Naive B cell (primary cell): ENCODE measurements at places on chromosomes 4 and X. TPM values are rescaled to one million over a fixed set of nuclear protein-coding genes. Genes with fewer than 3 reads are reported as not detected.

The RRH gene
- not detected for polyA plus RNA-seq

The FAAH2 gene
- polyA plus RNA-seq = not detected

The SRPX gene
- not detected for polyA plus RNA-seq

The ZNF518B gene
- 13.0 TPM for polyA plus RNA-seq

The TRIM2 gene
- 2.3 TPM for polyA plus RNA-seq

The TCEAL2 gene
- not detected for polyA plus RNA-seq

The PRR27 gene
- polyA plus RNA-seq = not detected

The RNF128 gene
- polyA plus RNA-seq = not detected

The CLCN4 gene
- polyA plus RNA-seq = 22.2 TPM

The PDCL2 gene
- polyA plus RNA-seq = not detected

The SSX3 gene
- polyA plus RNA-seq = not detected

The GAGE12E gene
- polyA plus RNA-seq = not detected

The BEX3 gene
- 3.6 TPM for polyA plus RNA-seq

The SULT1B1 gene
- polyA plus RNA-seq = 0.62 TPM

The SOD3 gene
- not detected for polyA plus RNA-seq

The F8A1 gene
- 40.5 TPM for polyA plus RNA-seq

The ADRA2C gene
- polyA plus RNA-seq = not detected

The CCDC149 gene
- polyA plus RNA-seq = not detected

The JCHAIN gene
- polyA plus RNA-seq = 254 TPM

The ZNF711 gene
- 7.3 TPM for polyA plus RNA-seq

The UGT2B17 gene
- polyA plus RNA-seq = not detected

The GLRB gene
- polyA plus RNA-seq = not detected

The RNF150 gene
- not detected for polyA plus RNA-seq

The TRIML2 gene
- not detected for polyA plus RNA-seq

The CENPE gene
- polyA plus RNA-seq = 0.31 TPM

The WNK3 gene
- not detected for polyA plus RNA-seq

The MAGEE1 gene
- polyA plus RNA-seq = 3.6 TPM

The DACH2 gene
- polyA plus RNA-seq = not detected

The SPATA4 gene
- polyA plus RNA-seq = not detected

The XG gene
- polyA plus RNA-seq = 2.8 TPM

The UGT2B28 gene
- polyA plus RNA-seq = not detected

The AKAP14 gene
- polyA plus RNA-seq = not detected

The AR gene
- not detected for polyA plus RNA-seq

The XAGE1B gene
- polyA plus RNA-seq = not detected

The CYSLTR1 gene
- polyA plus RNA-seq = 57.3 TPM

The AMTN gene
- not detected for polyA plus RNA-seq

The ODAM gene
- not detected for polyA plus RNA-seq

The CC2D2A gene
- not detected for polyA plus RNA-seq

The GLUD2 gene
- polyA plus RNA-seq = 0.39 TPM
